ENCODE measurements at places on chromosomes 4 and X.
A peak's percentile ranks its signal among the peaks of the same experiment; 100 is the strongest.

DNA sequence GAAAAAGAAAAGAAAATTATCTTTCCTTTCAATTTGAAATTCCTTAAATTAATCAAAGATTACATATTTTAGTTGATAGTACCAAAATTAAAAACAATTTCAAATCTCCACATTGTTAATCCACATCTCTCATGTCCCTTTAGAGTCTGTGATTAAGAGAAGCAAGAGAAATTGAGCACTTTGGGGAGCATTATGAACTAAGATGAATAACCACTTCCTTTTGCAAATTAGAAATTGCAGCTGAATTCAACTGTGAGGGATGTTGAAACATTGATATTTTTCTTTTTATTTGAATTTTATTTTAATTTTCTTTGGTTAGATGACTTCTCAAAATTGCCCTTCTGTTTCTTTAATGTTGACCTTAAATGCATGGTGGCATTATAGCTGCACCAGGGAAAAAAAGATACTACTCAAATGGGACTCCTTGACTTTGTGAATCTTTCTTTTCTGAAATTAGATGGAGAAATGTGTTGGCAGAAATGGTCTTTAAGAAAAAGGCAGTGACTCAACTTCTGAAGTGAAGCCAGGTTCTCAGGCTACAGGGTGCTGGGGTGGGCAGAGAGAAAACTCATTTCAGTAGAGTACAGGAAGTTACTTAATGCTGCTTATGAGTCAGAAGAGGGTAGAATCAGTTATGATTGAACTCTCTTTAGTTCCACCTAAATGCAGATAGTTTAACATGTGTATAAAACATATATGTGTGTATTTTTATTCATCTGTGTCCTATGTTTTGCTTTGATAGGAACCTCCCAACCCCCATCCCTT, 92.0 kb upstream of the TNIP3 start:
- DNase-seq: peak; percentile 38

DNA sequence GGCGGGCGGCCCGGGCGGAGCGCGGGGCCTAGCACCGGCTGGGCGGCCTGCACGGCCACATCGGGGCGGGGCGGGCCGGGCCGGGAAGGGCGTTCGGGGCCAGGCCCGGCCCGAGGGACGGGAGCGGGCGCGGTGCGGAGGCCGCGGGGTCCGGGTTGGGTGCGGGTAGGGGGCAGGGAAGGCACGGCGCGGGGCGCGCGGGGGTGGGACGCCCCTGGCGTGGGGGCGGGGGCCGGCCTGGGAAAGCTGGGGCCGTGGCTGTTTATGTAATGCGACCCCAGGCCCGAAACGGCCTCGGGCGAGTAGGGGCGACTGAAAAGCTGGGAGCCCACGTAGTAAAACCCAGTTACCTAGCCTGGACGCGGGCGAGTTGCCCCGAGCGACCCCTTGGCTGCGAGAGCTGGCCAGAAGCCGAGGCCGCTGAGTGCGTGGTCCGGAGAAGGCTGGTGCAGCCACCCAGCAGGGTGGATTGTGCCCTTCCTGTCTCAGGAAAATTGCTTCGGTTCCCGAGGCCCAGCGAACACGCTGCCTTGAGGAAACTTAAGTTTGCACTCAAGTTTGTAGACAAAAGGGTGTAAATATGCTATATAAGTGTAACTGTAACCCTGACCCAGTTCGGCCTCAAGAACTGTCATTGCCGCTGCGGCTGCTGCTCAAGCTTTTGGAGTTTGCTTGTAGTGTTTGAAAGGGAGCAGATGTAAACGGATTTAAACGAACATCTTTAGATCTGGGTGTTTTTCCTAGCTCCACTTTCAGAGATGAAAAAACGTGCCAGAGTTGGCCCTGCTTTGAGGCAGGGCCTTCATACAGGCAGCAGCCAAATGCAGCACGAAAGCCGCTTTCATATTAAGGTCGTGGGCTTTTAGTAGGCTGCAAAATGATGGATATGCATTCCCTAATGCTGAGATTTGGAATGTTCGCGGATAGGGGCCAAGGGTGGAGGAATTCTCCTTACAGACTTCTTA, 674 bp downstream of the SEC24B start:
- DNase-seq: no peak

DNA sequence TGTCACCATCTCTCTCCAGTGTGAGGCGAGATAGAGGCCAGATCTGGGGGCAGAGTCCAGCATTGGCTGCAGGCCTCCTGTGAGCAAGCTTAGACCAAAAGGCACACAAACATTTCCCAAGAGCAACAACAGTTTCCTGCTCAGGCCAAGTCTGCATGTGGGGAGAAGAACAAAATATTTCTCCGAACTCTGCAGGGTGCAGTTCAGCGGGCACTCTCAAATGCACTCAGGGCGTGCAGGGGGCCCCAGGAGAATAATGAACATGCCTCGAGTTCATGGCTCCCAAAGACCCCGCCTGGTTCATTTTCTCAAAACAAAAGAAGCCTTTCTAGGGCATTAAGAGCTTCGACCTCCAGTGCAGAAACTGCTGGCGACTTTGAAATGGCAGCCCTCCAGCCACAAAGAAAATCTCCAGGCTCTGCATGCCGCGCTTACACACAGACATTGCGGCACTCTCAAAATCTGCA, 57.8 kb upstream of the HELT start:
- no peak for DNase-seq

DNA sequence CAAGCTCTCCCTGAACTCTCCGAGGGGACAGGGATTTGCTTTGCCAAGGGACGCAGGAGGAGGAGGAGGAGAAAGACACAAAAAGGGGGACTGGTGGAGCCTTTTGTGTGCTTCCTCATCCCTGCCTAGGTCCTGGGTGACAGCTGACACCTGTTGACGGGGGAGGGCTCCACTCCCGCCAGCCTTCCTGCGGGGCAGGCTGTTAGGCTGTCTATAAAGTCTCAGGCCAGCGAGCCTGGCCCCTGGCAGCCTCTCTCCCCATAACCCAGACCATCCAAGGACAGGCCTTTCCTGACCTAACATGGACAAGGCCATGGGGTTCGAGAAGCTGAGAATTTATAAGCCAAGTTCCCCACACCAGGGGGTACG, 832 bp upstream of the EVC2 start:
- DNase-seq: no peak

GRCh38 chrX:38462257-38462656, 99.1 kb upstream of the TSPAN7 start:
- no peak for DNase-seq
